ENCODE measurements at places on chromosomes 7 and 10. TPM values are rescaled to one million over a fixed set of nuclear protein-coding genes. Genes with fewer than 3 reads are reported as not detected.

The HYCC1 gene
- polyA plus RNA-seq, result 17.1 TPM

- H3K27ac ChIP-seq, result no peak overlapping the region
- DNase-seq, result no peak
- peaks cover 11% of the 10 kb centered on the region for H3K4me1 ChIP-seq
- no peak overlapping the region for H3K4me3 ChIP-seq
Observed at GRCh38 chr10:98374217-98374985, 40.6 kb downstream of the PYROXD2 start.

DNA sequence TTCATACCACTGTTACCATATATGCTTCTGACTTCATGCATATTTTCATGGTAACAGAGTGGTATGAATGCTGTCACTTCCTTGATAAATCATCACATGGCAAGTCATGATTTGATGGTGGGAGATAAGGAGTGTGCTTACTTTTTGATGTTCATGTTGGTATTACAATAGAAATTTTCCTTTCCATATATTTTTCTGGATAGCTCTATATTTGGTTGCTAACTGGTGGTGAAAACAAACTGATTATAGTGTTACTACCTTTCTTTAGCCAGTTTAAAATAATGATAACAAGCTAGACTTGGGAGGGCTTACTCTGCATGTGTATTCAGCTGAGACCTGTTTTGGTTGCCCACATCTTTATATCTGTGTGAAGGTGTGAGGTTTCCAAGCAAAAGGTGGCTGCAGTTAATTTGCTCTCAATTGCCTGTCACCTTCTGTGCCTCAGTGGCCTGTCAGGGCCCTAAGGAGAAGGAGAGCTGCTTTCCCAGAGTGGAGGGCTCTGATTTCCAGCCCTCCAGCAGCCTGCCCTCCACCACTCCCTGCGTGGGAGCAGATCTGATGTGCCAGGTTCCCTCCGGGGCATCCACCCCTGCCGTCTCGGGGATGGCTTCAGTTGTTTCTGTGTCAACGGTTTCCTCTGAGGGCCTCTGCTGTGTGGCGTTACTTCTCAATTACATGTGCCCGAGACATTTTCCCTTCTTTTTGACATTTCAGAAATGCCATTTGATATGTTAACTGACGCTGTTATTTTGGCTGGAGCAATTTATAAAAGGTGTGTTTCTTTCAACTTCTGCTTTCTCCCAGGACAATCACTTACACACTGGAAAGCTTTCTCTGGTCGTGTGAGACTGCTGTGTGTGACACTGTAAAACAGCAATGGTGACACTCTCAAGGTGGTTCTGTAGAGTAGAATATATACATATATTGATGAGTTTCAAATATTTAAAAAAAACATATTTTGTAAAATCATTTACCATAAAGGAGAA, 107.7 kb upstream of the KLF6 start:
- peaks cover 49% of the 10 kb centered on the region for H3K4me1 ChIP-seq
- no peaks in the 10 kb centered on the region for H3K36me3 ChIP-seq
- no peak overlapping the region for H3K4me3 ChIP-seq
- no peak for DNase-seq

DNA sequence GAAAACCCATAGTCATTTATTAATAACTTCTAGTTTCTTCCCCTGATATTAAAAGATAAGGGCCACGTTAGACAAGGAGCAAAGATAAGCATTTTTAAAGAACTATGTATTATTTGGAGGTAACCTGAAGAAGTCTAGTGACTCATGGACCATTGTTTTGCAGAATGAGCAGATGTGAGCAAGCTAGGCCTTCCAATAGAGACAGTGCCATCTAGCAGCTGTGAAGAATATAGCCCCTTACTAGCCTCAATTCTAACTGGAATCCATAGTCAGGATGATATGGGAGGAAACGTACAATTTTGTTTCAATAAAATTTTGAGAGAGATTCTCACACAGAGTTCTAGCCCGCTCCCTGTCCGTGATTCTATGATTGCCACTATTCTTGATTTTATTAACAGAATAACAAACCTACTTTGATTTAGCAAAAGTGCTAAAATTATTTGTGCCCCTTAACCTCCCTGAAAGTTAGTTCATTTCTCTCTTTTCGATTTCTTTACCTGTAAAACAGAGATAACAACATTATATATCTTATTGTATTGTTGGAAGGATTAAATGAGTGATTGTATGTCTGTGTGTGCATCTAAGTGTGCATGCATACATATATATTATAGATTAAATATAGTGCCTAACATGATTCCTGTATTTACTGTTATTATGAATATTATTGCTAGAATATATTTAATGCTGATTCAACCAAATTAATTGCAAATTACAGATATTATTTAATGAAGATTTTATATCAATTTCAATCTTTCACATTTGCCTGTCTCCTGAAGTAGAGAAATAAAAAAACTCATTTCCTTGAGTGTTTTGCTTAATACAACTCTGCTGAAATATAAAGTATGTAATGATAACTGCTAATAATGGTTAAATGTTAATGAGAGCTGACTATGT, 22.7 kb downstream of the FAM237B start:
- DNase-seq, result peak; percentile 7
- no peaks in the 10 kb centered on the region for H3K36me3 ChIP-seq
- H3K27me3 ChIP-seq, result no peaks in the 10 kb centered on the region
- no peak overlapping the region for H3K27ac ChIP-seq
- H3K4me1 ChIP-seq, result no peaks in the 10 kb centered on the region

The SLC18A2 gene
- not detected for polyA plus RNA-seq

The PPP1R9A gene
- polyA plus RNA-seq, result 0.03 TPM

DNA sequence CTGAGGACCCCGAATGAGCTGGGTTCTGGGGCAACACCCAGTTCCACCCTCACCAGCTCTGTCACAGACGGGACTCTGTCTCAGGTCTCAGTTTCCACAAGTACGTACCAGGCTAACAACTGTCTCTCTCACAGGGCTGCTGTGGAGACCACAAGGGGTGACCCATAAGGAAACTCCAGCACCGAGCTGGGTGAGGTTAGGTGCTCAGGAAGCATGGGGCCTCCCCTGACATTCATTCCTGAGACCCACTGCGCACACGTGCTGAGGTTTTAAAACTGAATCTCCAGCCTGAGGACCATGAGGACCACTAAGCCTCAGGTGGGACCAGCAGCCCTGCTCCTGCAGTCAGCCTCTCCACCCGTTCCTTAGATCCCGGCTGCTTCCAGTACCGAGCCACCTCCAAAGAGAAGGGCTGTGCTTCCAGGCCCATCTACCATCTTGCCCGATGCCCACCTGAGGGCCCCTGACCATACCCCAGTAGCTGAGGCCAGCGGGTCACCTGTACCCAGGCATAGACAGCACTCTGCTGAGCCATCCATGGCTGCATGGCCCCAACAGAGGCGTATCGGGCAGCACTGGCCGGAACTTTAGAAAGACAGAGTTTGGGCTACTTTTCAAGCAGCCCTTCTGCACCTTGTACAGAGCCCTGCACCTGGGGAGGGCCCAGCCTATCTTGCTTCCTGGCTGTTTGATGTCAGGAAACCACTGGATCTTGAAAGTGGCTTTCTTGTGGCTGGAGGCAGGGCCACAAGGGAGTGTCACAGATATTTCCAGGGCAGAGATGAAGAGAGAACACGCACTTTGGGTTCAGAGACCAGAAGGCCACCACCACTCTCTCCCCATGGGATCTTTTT, 18.7 kb downstream of the HSPA12A start:
- no peak overlapping the region for H3K27ac ChIP-seq
- no peaks in the 10 kb centered on the region for H3K4me1 ChIP-seq
- no peaks in the 10 kb centered on the region for H3K27me3 ChIP-seq
- H3K4me3 ChIP-seq, result no peak overlapping the region

DNA sequence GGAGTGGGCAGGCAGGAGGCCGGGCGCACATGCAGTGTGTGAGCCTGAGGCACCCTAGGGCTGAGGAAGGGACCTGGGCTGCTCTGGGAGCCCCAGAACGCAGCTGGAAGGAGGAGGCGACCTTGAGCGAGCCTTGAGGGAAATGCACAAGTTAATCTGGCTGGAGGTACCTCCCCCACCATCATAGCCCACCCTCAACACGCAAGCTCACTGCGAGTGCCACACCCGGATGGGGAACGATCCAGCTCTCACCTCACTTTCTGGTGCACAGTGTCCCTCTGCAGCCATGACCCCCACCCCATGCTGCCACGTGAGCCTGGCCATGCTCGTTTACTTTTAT, 162.4 kb upstream of the PPP2R2D start:
- no peak overlapping the region for H3K27ac ChIP-seq
- no peaks in the 10 kb centered on the region for H3K27me3 ChIP-seq
- no peak for DNase-seq
- no peaks in the 10 kb centered on the region for H3K36me3 ChIP-seq

GRCh38 chr7:4702961-4703512, 20.9 kb downstream of the FOXK1 start:
- no peaks in the 10 kb centered on the region for H3K27me3 ChIP-seq
- no peaks in the 10 kb centered on the region for H3K4me1 ChIP-seq
- H3K36me3 ChIP-seq, result no peaks in the 10 kb centered on the region

DNA sequence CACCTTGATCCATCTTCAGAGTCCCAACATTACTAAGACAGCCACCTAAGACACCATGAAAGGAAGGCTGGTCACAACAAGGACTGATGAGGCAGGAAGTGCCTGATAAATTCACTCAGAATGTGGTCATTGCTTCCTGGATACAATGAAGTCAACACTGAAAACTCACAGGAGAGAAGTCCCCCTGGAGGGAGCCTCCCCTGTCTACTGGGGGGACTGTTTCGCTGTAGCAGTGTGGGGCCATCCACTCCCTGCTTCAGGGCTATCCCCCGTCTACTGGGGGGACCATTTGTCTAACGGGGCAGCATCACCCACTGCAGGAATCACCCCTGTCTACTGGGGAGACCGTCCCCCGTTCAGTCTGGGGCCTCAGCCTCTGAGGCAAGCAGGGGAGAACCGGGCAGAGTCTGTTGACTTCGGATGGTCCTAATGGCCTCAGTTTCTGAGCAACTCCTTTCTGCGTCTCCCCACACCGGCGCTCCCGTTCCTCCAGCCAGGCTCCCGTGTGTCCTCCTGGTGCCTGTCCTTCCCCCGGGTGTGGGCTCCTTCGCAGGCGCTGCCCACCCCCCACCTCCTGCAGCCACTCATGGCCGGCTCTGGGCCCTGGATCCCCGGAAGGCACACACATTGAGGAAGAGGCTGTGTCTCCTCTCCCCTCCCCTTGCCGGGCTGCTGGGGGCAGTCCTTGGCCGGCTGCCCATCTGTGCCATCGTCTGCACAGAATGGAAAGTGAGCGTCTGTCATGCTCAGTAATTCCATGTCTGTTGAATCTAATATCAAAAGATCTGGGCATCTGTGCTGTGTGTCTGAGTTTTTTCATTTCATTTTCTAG, 59.9 kb upstream of the DNAJB6 start:
- H3K4me3 ChIP-seq, result no peak overlapping the region
- no peak for DNase-seq
- H3K36me3 ChIP-seq, result no peaks in the 10 kb centered on the region
- H3K4me1 ChIP-seq, result peaks cover 21% of the 10 kb centered on the region
- no peak overlapping the region for H3K27ac ChIP-seq
- H3K27me3 ChIP-seq, result no peaks in the 10 kb centered on the region

DNA sequence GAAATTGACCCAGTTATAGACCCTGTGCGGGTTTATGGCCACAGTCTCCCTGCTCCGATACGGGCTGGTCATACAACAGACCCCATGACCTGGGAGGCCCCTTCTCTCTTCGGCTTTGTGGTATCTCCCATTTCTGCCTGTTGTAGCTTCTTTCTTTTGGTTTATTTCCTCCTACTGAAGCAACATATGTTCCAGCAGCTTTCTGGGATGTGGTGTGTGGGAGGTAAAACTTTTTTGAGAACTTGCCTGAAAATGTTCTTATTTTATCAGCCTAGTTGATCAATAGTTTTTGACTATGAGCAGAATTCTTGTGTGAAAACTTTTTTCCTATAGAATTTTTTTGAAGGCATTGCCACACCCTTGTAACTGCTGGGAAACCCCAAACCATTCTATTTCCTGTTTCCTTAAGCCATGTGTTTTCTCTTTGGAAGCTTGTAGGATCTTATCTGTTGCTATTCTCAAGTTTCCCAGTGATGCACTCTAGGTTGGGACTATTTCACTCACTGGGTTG, 80.0 kb downstream of the DAGLB start:
- H3K27ac ChIP-seq, result peak overlapping the region; percentile 25
- no peaks in the 10 kb centered on the region for H3K36me3 ChIP-seq
- no peak for DNase-seq
- no peaks in the 10 kb centered on the region for H3K27me3 ChIP-seq

- H3K36me3 ChIP-seq, result no peaks in the 10 kb centered on the region
- DNase-seq, result no peak
- H3K27ac ChIP-seq, result no peak overlapping the region
Observed at GRCh38 chr10:25999295-25999981, 65.4 kb downstream of the MYO3A start.

DNA sequence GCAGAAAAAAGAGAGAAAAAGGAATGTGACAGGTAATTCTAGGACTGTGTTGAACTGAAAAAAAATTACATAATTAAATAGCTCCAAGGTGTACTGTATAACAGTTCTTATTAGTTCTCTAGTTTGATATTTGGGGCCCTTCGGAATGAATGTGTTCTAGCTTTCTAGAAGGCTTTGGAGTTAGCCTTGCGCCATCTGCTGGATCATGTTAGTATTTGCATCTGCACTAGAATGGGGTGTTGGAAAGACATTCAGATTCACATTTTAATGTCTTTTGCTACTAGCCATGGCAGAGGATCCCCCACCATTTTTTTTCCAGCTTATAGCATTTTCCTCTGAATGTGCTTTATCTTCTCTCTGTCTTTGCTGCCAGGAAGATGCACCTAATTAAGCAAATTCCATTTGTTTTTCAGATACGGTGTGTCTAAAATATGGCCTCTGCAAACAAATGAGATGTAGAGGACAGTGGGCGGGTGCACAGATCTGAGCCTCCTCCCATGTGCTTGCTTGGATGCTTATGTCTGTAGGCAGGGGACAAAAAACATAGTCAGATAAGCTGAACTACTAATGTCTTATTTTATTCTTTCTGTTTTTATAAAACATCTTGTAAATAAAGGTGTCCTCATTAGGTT, 238.5 kb downstream of the PHF14 start:
- no peaks in the 10 kb centered on the region for H3K27me3 ChIP-seq
- H3K27ac ChIP-seq, result no peak overlapping the region
- H3K4me3 ChIP-seq, result no peak overlapping the region
- no peaks in the 10 kb centered on the region for H3K36me3 ChIP-seq
- peak; percentile 5 for DNase-seq

GRCh38 chr10:22473459-22473858, 128.2 kb downstream of the SPAG6 start:
- no peak for DNase-seq
- no peaks in the 10 kb centered on the region for H3K4me1 ChIP-seq
- no peaks in the 10 kb centered on the region for H3K36me3 ChIP-seq
- H3K4me3 ChIP-seq, result no peak overlapping the region
- H3K27me3 ChIP-seq, result peaks cover 67% of the 10 kb centered on the region

DNA sequence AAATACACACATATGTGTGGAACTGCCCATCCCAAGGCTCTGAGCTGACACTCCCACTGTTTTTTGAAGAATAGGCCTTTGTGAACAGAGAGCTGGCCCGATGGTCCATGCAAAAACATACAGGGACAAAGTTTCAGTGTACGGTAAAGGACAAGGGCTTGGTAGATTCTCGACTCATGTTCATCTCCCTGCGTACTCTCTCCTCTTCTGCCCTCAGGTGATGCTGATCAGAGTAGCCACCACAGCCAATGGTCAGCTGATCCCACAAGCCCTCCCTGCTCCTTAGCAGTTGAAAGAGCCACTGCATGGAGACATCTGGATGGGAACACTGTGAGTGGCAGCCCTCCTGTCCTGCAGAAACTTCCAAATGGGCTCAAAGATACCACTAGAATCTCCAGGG, 23.1 kb upstream of the C10orf71 start:
- H3K27ac ChIP-seq, result no peak overlapping the region
- H3K4me1 ChIP-seq, result no peaks in the 10 kb centered on the region
- DNase-seq, result no peak
- H3K4me3 ChIP-seq, result no peak overlapping the region
- no peaks in the 10 kb centered on the region for H3K36me3 ChIP-seq

The PNLIPRP1 gene
- polyA plus RNA-seq, result not detected

The GRIFIN gene
- polyA plus RNA-seq, result not detected

Data from keratinocyte (primary cell).